CD4-positive, alpha-beta T cell treated with Interleukin-6 at 100 ng/mL for 8 hours (primary cell): ENCODE measurements at places on chromosomes 6 and 20.

DNA sequence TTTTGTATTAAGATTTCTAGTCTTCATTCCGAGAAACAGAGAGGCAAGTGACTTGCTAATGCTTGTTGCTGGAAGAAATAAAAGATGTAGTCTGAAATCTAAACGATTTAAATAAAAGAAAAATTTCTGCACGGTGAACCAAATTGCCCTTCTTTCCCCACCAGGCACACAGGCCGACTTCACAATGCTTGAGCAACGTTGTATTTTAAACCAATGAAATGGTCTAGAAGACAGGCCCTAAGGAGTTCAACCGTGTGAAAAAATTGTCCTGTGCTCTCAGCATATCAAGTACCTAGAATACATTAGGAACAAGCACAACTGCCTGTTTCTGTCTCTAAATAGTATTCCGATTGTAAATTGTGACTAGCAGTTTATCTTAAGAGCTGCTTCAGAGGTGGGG is 308.8 kb upstream of the SOX4 start:
- no peak for DNase-seq

DNA sequence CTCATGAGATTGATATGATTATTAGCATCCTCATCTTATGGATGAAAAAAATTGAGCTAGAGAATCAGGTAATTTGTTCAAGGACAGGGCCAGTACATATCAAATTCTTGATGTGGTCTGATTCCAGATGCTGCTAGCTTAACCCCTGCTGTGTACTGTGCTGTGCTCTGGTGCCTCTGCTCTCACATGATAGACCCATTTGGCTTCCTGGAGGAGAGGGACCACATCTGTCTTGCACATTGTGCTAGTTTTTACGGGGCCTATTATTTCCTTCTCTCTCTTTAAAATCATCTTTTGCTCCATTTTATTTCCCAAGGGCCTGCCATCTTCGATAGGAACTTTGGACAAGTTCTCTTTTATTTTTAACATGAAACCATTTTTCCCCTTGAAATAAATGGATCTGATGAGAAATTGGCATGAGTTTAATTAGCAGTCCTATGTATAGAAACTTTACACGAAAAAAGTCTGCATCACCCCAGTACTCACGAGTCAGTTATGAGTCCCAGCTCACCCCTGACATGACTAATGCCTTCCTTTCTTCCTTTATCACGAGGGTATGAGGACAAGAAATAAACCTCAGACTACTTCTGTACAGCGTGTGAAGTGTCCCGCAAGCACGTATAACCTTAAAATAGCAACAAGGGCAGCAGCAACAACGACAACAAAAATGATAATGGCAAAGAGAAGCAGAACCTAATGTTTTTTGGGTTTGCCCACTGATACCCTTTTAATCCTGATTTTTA is 26.5 kb downstream of the CD109 start:
- DNase-seq = no peak

DNA sequence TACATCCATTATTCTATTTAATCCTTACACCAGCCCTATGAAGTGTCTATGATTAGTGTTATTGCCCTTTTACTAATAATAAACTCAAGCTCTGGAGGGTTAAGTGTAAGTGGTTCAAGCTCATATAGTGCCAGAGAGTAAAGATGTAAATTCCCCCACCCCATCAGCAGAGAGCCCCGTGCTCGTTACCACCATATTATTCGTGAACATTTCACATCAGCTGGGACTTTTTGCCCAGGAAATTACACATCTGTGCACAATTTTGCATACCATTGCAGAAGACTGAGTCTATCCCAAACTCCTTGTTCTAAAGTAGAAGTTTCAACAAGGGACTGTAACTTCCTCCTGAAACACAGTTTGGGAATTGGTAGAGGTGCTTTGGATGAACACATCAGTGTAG is 220.1 kb downstream of the BCAS1 start:
- no peak for DNase-seq

DNA sequence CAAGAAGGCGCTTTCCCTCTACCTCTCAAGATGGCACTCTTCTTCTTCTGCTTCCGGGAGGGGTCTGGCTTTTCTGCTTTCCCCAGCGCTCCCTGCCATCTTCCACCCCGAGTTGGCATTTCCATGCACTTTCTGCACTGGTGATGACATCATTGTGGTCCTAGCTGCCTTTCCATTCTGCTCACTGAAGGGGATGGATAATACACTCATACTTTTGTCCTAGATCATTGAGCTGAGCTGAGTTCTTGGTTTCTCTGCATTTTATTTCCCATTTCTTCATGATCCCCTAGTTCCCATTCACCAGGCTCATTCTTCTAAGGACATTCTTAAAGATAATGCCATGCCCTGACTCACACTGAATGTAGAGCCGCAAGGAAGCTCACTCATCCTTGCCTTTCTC is 96.7 kb downstream of the EDN1 start:
- no peak for DNase-seq

GRCh38 chr6:154138793-154139192 is 99.8 kb downstream of the OPRM1 start:
- no peak for DNase-seq

DNA sequence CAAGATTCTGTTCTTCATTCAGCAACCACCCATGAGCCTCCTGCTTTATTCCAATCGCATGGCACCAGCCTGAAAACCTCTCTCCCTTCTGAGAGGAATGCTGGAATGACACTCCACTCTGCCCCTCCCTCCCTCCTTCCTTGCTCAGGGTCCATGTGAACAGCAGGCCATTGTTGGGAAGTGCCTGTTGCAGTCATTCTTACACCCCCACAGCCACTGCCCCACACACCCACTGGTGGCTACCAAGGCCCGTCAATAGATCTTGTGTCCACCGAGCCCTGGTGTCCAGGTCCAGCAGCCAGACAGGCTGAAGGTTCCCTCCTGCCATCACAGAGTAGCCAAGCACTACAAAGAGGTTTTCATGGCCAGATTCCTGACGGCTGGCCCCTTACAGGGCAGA is 6.5 kb downstream of the PDRG1 start:
- no peak for DNase-seq

- DNase-seq = no peak
Measured at GRCh38 chr20:37243076-37243936, 18.3 kb downstream of the GHRH start.

- DNase-seq = no peak
Measured at GRCh38 chr6:81774542-81774941, 22.1 kb upstream of the TENT5A start.

GRCh38 chr20:9195031-9195430 is 126.1 kb downstream of the PLCB4 start:
- no peak for DNase-seq

GRCh38 chr6:3610921-3611320 is 140.6 kb downstream of the PXDC1 start:
- DNase-seq = no peak

GRCh38 chr6:162539321-162539720 is 188.2 kb downstream of the PRKN start:
- no peak for DNase-seq

DNA sequence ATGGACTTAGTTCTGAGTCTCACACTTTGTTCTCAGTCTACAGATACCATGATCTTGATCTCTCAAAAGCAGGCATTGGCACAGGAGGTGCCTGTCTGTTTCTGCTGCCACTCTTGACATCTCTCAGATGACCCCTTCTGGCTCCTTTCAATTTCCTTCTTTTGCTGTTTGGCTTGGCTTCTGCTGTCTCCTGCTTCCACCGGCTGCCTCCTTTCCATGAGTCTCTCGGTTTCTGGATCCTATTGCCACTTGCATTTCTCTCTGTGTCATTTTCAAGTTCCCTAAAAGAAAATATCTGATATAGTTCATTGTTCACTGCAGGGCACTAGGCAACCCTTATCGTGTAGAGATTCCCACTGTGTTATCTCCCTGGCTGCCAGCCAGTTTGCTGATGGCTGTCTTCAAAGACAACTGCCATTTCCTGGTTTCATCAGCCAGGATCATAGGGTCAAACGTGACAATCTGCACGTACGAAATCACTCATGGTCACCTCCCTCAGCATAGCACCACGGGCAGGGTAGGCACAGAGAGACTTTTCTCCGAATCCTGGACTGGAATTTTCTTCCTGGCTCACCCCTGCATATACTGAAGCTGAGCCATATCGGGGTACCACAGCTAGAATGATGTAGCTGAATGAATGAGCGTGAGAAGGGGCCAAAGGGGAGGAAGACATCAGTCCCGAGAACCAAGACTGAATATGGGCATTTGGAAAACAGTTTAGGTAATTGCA is 144.6 kb upstream of the TMEM170B start:
- no peak for DNase-seq

DNA sequence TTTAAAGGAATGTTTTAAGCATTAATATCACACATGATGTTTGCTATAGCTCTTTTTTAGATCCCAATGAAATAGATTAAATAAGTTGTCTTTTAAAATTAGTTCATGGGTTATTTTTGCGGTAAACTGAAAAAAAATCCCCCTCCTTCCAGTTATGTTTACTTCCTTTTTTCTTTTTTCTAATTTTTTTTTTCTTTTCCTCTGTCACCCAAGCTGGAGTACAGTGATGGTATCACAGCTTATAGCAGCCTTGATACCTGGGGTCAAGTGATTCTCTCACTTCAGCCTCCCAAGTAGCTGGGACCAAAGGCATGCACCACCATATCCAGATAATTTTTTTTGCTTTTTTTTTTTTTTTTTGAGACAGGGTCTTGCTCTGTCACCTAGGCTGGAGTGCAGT is 17.8 kb upstream of the SCAF8 start:
- no peak for DNase-seq

DNA sequence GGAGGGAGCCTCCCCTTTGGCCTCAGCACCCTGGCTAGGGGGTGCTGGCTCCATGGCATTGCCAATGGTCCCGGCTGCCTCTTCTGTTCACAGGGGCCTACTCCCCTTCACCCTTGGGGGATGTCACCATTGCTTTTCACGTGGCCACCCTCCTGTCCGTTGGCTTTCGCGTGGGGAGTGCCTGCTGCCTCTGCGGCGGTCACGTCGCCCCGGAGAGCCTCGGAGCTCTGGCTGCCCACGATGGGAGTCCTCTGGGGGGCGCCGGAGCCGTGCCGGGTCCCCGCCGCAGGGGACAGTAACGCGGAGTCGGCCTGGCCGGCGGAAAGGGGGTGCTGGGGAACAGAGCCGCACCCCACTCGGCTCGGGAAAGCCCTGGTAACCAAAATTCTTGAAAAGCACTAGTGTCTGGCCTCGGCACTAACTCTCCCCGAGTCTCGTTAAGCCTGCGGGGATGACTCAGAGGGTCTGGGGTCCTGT is 661 bp upstream of the HEBP2 start:
- DNase-seq = peak; percentile 18

DNA sequence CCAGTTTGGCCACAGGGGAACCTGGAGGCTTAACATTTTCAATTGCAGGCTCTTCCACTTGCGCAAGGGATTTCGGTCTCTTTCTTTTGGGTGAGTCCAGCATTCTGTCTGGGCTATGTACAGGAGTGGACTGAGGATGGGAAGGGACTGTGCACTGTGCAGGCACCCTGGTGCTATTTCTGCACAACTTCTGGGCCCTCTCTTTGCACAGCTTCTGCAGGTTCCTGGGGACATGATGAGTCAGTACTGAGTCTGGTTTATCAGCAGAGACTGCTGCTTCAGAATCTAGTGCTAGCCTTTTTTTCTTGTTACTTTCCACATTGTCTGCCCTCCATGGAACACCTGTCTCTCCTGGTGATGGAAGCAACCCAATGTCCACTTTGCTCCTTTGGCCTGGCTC is 78.5 kb upstream of the ASF1A start:
- DNase-seq = no peak

DNA sequence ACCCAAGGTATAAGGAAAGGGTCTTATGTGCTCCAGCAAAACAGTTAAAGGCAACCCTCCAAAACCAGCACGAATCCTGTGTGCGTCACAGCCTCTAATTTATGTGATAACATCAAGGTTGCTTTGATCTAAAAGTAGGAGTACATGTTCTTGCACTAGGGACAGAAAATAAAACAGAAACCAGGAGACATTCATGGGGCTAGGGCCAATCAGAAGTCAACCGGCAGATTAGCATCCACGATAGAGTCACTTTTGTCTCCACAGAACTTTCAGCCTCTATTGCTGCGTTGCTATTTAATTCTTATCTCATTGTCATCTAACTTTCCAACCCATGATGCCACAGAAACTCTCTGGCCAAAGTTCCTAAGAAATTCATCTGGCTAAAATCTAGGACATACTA is 178.8 kb upstream of the PTCHD4 start:
- no peak for DNase-seq

GRCh38 chr20:62400021-62400420 is 7.1 kb downstream of the CABLES2 start:
- DNase-seq = no peak

DNA sequence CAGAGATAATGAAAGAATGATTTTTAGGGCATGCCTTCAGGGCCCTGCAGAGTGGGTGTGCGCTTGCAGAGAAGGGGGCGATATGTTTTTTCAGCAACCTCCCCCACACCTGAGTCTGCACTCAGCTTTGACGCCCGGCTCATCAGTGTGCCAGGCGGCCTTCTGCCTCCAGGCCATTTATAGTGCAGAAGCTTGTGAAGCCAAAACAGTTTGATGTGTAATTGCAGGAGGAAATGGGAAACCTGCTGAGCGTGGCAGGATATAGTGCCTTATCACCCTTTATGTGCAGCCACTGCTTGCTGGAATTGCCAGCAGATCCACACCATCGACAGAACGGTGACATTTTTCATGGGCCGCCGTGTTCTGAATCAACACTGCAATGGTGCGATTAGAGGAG is 178.2 kb downstream of the CDH4 start:
- DNase-seq = no peak

GRCh38 chr6:80907831-80908230 is 801.4 kb downstream of the BCKDHB start:
- DNase-seq = no peak

DNA sequence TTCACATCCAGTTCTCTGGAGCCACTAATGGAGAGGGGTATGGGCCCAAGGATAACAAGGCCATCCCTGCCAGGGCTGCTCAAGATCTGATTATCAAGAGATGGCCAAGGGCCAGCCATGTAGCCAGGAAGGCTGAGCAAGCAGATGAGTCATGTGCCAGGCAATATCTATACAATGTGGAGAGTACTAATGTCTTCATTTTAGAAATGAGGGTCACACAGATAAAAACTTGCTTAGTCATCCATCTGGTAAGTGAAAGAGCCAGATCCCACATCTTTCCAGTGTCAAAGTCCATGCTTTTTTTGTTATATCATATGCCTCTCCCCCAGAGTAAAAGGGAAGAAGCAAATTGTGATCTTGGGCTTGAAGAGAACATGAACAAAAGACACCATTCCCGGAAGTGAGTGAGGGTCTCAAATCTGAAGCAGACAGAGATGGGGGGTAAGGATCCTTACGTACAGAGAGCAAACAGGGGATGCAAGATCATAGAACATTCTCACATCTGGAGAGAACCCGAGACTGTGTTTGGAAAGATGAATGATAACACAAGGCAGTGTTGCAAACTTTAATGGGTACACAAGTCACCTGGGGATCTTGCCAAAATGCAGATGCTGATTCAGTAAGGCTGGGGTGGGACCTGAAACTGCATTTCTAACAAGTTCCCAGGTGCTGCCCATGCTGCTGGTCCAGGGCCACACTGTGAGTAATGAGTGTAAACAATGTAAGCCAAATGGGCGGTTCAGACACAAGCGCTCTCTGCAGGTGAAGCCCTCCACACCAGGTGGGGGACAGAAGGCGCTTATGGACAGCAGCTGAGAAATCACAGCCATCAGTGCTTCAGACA is 20.0 kb upstream of the GSTA3 start:
- DNase-seq = no peak

GRCh38 chr20:63873477-63873971 is 8.5 kb downstream of the TPD52L2 start:
- DNase-seq = no peak
